ENCODE measurements at places on chromosomes 11 and 22. TPM values are rescaled to one million over a fixed set of nuclear protein-coding genes. Genes with fewer than 3 reads are reported as not detected.

DNA sequence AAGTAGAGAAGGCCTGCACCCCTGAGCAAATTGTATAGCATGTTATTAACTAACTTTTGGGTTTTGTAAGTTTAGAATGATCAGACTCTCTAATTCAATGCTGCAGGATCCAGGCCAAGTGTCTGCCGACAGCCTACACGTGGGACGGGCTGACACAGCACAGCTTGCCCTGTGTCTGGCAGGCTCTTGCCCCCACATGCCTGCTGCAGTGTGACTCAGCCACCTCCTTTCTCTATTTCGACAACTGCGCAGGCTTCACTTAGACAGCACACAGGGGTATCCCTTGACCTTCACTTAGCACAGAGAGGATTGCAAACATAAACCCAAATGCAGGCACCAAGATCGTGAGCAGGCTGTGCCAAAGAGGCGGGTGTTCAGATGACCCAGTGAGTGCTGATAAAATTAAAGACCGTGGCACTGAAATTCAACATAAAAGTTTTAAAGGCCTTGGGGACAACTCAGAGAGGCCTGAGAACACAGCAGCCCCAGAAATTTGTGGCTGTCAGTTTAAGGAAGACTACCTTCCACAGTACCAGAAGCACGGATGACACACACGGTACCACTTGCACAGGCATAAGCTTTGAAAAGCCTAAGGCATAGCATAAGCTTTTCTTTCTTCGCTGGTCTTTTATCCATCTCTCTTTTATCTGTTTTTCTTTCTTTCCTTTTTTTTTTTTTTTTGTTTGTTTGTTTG, 37.8 kb downstream of the SCN3B start:
- DNase-seq: no peak

OR4A47 gene
- not detected for total RNA-seq

- no peak for DNase-seq
Measured at GRCh38 chr22:20191803-20192202, 40.9 kb upstream of the CCDC188 start.

OR10D3 gene
- total RNA-seq: not detected

- DNase-seq: no peak
Measured at GRCh38 chr11:112967082-112967481, 5.9 kb downstream of the NCAM1 start.

- DNase-seq: no peak
Measured at GRCh38 chr22:50192436-50193204, 6.9 kb downstream of the TRABD start.

OR5M10 gene
- not detected for total RNA-seq

DNA sequence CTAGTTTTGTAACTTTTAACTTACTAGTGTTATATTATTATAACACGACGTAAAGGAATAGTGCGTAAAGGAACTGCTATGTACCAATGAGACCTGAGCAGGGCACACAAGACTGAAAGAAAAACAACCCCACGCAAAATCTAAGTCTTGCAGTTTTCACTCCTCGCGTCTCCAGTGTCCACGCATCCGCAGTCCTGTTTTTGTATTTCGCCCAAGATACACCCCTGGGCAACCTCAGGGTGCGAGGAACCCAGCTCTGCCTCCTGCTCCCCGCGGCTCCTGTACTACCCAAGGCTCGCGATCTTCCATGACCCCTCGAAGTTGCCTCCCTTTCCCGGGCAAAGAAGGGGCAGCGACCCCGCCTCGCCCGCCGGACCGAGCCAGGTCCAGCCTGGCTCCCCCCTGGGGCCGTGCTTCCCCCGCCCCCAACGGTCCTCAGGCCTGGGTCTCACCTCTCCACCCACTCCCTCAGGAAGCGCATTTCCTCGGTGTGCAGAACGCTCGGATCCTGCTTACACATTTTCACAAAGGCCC, 393 bp downstream of the ST13 start:
- DNase-seq: no peak

DNA sequence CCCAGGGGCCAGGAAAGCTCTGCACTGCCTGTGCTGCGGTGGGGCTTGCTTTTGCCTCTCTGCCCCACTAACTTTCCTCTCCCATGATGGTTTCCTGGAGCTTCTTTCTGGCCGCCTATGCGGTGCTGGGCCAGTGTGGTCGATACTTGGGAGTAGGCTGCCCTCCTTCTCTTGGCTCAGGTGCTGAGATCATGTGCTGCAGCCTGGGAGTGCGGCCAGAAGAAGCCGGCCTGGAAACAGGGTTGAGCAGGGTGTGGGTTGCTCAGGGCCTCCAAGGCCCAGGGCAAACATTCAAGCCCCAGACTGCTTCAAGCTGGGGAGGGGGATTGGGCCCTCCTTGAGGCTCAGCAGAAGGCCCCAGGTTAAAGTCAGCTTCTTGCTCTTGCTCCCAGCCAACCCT, 125.0 kb downstream of the NTM start:
- no peak for DNase-seq

- no peak for DNase-seq
Measured at GRCh38 chr22:31893460-31893859, 50.9 kb upstream of the YWHAH start.

OR8K3 gene
- total RNA-seq: not detected

- no peak for DNase-seq
Measured at GRCh38 chr11:69509381-69509780, 27.9 kb downstream of the LINC01488 start.

DNA sequence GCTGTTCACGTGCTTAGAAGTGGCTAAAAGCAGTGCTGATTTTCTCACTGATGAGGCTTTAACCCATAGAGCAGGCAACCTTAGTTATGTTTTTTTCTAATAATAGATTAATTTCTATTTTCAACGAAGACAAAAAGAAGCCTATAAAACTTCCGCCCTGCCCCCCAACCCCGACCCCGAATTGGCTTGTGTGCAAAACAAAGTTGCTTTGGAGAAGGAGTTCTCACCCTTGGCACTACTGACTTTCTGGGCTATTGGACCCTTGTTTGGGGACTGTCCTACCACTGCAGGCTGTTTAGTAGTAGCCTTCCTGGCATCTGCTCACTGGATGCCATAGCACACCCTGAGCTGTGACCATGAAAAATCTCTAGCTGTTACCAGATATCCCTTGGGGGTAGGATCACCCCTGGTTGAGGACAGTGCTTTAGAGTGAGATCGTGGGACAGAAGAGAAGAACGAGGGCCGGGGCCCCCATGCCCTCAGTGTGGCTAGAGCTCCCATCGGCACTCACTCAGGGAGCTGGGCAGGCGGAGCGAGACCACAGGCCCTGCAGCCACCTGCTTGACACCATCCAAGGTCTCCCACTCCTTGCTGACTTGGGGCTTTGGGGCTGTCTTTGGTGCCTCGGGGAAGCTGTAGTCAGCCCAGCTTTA, 16.9 kb downstream of the SLC37A2 start:
- no peak for DNase-seq

ART1 gene
- total RNA-seq: not detected

GRCh38 chr11:64934682-64935358, 873 bp downstream of the GPHA2 start:
- no peak for DNase-seq

- no peak for DNase-seq
Measured at GRCh38 chr22:36936362-36937116, 23.1 kb downstream of the CSF2RB start.

DNA sequence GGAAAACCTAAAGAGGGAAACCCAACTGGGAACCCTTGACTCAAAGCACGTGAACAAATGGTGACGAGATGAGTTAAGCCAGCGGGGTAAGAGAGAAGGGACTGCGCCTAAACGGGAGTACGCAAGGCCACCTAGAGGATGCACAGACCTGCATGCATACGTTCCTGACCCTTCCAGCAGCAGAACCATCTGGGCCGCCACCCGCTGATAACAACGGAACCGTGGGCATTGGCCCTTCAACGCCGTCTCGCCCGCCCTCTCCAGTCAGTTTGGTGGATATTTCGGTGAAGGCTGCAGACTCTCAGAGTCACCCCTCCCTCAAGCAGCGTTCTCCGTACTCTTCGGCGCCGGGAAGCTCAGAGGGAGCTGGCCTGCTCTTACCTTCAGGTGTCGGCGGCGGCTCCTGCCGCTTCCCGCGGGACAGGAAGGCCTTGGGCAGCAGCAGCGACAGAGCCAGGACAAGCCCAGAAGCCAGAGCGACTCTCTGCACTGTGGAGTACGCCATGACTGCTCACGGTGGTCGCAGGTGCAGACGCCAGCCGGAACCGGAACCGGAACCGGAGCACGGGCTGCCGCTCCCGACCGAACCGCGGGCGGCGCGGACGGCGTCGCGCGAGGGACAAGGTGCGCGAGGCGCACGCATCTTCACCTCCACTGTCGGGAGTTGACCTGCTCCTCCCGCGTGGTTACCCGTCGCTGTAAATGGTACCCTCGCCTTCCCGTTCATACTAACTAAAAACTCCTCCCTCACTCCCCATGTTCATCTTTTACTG, at the start of gene RIC3:
RIC3 (minus strand) TSS at position 541 of the 773 bp plus-strand sequence; CDS start at position 505, 36 bp downstream.
- no peak for DNase-seq

RCOR2 gene
- 0.14 TPM for total RNA-seq

- DNase-seq: no peak
Measured at GRCh38 chr11:41716862-41717261, 257.4 kb upstream of the LRRC4C start.

TTC36 gene
- not detected for total RNA-seq

DNA sequence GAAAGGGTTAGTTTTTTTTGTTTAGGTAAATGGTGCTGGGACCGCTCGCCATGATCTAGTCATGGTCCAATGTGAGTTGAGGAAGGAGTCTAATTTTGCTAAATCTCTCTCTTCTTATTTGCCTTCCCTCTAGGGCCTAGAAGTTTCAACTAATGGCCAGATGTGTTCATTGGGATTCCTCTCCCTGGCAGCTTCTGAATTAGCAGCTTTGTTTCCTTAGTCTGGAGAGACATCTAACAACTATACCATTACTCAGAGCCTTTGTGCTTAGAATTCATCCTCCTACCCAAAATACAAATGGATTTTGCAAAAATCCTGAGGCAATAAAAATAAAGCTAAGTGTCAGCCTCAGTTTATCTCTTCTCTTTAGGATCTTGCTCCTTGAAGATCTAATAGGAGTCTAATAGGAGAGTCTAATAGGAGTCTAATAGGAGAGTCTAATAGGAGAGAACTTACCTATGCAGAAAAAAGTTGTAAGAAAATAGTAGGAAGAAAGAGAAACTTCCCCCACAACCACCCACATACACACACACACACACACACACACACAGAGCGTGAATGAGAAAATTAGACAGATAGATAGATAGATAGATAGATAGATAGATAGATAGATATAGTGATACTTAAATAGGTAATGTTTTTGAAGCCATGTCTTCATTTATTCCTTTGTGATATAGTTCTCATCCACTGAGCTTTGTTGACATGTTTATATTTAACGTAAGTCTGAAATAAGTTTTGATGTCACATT, 980.5 kb upstream of the CNTN5 start:
- DNase-seq: no peak

- no peak for DNase-seq
Measured at GRCh38 chr11:19253817-19254216, 13.1 kb upstream of the E2F8 start.

TUG1 gene
- total RNA-seq: 42.4 TPM

KDELR3 gene
- total RNA-seq: 24.4 TPM

DNA sequence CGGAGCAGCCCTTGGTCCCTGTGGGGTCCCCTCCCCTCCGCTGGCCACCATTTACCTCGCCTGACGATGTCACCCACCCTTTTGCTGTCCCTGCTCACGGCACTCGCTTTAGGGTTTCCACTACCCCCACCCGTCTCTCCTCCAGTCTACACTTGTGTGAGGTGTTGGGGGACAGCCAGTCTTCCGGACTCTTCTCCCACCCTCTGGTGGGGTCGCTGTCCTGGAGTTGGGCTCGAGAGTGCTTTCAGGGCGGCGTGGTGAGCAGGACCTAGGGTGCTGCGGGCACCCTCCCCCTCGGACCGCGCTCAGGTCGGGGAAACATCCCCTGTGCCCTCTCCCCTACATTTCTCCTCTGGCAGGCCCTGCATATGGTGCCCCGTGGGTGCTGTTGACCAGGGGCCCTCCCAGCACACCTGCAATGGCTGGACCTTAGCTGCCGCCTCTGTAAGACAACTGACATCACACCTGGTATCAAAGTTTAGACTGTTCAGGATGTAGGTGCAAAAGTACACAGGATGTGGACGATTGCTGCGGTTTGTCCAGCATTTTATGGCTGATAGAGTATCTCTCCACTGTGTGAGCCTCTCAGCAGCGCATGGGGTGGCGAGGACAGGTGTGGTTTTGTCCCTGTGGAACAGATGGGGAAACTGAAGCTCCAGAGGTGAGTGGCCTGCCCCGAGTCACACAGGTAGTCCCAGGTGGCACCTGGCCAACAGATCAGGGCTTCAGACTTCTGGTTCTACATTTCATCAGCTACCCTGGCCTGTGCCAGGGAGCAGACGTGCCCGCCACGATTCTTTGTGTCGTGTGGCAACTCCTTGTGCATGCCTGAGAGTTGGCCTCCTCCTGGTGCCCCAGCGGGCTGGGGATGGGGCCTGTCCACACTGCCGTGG, 1.2 kb downstream of the GRK2 start:
- DNase-seq: no peak

DNA sequence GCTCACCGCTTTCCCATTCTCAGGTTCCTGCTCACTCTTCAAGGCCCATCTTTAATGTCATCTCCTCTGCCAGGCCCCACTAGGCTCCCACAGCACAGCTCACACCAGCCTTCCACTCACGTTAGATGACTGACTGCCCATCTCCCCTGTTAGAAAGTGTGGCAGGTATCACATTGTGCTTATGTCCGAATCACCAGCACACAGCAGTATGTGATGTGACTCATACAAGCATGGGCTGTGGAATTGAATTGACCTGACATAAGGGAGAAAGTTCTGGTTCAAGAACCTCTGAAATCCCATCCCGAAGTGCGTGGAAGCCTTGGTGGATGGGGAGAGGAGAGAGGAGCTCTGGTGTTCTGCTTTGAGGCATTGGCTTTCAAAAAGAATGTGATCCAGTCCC, 6.5 kb downstream of the VSTM5 start:
- no peak for DNase-seq

OR51B4 gene
- total RNA-seq: 12.8 TPM

OR52H1 gene
- total RNA-seq: not detected

GRCh38 chr22:31079095-31079642, 1.9 kb upstream of the SMTN start:
- no peak for DNase-seq

DNA sequence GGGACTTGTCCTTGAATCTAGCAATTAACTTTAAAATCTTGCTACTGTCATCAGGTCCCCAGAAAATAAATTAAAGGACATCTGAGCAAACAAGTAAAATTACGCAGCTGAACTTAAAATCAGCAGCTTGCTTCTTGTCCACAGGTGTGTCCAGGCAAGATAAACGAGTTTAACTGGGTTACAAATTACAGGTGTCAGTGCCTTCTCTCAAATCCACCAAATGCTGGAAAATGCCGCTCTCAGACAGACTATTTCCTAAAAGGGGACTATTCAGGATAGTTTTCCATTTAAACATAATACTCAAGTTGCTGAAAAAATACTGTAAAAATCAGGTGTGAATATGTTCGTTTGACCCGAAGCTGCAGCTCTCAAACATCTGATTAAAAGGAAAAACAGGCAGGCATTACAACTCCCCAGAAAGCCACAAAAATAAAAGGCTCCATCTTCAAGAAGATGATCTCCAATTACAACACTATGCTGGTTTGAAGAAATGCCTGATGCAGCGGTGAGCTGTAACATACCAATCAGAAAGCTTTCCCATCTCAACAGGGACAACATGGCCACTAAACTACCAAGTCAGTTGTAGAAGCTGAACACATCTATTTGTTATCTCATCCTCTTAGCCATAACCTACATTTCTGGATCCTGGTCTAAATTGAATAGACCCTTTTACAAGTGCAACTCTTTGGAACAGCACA, 82.1 kb downstream of the CADM1 start:
- no peak for DNase-seq

GRCh38 chr11:120305286-120305685, 19.8 kb upstream of the TLCD5 start:
- peak; percentile 34 for DNase-seq

MYOD1 gene
- total RNA-seq: not detected

GRCh38 chr11:15179167-15179566, 64.4 kb downstream of the INSC start:
- no peak for DNase-seq

Data from A172 (cell line).